ENCODE measurements at places on chromosomes 13 and 19.

DNA sequence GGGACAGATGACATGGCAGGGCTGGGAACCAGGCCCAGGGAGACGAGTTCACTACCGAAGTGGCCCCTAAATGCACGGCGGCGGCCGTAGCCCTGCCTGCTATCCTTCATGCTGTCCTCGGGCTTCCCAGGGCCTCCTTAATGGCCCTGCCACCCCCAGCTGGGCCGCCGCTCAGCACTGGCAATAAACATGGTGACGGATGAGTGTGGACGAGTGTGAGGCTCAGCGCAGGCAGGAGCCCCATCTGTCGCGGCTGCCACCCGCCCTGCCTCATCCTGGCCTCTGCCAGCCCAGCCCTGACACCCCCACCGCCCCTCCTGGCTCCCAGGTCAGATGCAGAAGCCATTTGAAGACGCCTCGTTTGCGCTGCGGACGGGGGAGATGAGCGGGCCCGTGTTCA is 13.6 kb downstream of the PIN1 start:
- no peak for DNase-seq

GRCh38 chr13:112097770-112098169 is 30.8 kb downstream of the SOX1 start:
- no peak for DNase-seq

DNA sequence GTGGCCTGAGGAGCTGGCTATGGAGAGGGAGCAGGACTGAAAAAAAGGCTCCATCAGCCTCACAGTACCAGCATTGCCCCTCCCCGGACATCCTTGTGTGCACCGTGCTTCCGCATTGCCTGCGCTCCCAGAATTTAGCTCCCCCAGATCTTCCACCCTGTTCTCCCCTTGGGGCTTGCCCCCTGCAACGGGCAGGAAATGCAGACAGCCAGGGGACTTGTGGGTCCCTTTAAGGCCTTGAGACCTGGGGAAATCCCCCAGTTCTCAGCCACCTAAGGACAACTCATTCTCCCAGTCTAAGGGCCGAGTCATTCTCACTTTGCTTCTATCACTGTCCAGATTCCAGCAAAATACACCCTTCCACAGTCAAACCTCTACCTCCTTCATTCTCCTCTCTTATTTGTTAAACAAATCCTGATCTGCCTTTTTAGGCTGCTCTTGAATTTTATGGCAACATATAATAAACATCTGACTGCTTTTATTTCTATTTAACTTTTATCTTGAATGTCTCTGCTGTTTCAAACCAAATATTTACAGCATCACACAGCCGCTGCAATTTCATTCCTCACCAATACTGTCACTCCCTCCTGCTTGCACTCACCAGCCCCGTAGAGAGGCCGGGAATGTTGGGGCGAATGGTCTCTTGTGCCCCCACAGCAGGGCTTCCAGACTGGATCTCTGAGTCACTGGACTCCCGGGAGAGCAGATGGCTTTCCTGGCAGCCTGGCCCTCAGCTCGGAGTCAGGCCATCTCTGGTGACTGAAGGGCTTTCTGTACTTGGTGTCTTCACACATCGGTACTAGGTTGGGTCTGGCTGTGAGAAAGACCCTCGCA is 221.9 kb downstream of the TSHZ3 start:
- DNase-seq = no peak

GRCh38 chr13:31073859-31074718 is 87.6 kb downstream of the HSPH1 start:
- DNase-seq = no peak

- no peak for DNase-seq
Measured at GRCh38 chr19:7698583-7698982, 3.3 kb downstream of the FCER2 start.
